ENCODE measurements at places on chromosomes 12 and 14.
A peak's percentile ranks its signal among the peaks of the same experiment; 100 is the strongest.

- DNase-seq, result no peak
These were observed 58.3 kb downstream of the PRIMA1 start for GRCh38 chr14:93729993-93730392.

DNA sequence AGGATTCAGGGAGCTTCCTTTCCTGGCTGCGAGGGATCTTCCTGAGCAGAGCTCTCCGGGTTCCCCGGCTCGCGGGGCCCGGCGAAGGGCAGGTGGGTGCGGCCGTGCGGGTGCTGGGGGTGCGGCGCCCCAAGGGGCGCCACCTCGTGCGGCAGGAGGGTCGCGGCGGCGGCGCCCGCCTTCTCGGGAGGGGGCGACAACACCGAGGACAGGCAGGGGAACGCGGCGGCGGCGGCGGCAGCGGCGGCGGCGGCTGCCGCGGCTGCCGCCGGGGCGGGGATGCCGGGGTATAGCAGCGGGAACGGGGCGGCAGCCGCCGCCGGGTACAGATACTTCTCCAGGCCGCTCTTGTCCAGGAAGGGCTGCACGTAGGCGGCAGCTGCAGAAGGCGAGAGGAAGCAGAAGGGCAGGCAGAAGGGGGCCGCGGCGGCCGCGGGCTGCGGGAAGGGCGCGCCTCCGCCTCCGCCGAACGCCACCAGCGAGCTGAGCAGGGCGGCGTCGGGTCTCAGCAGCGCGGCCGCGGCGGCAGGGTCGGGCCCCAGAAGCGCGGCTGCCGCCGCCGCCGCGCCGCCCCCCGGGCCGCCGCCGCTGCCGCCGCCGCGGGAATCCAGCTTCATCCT is 2.7 kb downstream of the BHLHE41 start:
- no peak for DNase-seq

- DNase-seq, result no peak
These were observed 10.6 kb downstream of the HECTD1 start for GRCh38 chr14:31196839-31197492.

- peak; percentile 10 for DNase-seq
These were observed 9.8 kb downstream of the CCER1 start for GRCh38 chr12:90945070-90945649.

DNA sequence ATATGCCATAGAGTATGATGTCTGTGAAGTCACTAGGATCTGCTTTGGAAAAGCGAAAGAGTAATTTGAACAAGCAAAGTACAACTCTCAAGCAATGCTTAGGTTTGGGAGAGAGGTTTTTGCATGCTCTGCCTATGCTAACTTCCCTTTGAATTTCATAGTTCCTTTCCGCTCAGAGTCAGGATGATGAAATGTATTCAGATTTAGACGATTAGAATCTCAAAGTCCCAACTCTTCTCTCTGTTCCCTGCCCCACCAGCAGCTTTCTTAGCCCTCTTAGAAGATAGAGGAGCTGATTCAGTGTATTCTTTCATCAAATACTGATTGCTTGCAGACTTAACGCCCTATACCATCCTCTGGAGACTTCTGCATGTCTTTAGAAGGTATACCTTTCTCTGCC is 11.5 kb downstream of the RAB5B start:
- no peak for DNase-seq

GRCh38 chr14:58774531-58774930 is 136.8 kb downstream of the DACT1 start:
- no peak for DNase-seq

DNA sequence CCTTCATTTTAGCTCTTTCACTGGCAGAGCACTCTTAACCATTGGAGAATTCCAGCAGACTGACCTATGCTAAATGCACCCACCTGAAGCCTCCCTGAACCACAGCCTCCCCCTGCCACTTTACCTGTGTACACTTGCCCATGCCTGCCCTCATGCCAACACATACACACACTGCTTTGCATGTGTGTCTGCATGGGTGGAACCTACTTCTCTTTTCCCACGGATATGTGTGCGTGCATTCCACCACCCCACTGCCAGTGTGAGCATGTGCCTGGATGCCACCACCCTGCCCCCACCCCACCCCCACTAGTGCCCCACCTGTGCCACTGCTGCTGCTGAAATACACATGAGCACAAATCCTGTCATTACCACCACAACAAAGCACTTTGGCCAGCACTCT is 49.5 kb upstream of the EEA1 start:
- no peak for DNase-seq

GRCh38 chr12:31967539-31967938 is 8.3 kb downstream of the RESF1 start:
- DNase-seq, result no peak

DNA sequence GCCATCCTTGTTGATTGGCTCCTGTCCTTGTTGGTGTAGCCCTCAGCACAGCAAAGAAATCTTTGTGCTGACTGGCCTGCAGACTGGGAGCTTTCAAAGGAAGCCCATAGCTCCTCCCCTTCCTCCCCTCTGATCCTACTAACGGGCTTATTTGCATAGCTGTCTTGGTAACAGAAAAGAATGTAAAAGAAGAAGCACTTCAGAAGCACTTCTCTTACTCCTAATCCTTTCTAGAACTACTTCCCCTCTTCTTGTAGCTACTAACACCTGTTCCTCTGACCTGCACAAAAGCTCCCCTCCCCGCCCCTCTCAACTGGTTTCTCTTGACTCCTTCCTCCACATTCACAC is 14.3 kb upstream of the RIC8B start:
- no peak for DNase-seq

DNA sequence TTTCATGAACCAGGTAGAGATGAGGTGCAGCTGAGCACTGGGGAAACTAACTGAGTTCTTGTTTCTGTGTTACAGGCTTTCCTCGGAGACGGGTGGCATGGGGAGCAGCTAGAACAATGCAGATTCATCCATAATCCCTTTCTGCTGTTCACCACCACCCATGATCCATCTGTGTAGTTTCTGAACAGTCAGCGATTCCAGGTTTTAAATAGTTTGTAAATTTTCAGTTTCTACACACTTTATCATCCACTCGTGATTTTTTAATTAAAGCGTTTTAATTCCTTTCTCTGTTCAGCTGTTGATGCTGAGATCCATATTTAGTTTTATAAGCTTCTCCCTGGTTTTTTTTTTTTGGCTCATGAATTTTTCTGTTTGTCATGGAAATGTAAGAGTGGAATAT is 19.9 kb downstream of the MAP3K12 start:
- no peak for DNase-seq

- no peak for DNase-seq
These were observed 24.5 kb downstream of the PRKAB1 start for GRCh38 chr12:119692410-119692809.

DNA sequence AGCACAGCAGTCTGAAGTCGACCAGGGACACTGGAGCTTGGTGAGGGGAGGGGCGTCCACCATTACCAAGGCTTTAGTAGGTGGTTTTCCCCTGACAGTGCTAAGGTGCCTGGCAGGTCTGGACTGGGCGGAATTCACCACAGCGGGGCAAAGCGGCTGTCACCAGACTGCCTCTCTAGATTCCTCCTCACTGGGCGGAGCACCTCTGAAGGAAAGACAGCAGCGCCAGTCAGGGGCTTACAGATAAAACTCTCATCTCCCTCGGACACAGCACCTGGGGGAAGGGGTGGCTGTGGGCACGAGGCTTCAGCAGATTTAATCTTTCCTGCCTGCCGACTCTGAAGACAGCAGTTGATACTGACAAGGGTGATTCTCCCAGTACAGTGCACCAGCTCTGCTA is 39.1 kb downstream of the DDHD1 start:
- DNase-seq, result no peak

DNA sequence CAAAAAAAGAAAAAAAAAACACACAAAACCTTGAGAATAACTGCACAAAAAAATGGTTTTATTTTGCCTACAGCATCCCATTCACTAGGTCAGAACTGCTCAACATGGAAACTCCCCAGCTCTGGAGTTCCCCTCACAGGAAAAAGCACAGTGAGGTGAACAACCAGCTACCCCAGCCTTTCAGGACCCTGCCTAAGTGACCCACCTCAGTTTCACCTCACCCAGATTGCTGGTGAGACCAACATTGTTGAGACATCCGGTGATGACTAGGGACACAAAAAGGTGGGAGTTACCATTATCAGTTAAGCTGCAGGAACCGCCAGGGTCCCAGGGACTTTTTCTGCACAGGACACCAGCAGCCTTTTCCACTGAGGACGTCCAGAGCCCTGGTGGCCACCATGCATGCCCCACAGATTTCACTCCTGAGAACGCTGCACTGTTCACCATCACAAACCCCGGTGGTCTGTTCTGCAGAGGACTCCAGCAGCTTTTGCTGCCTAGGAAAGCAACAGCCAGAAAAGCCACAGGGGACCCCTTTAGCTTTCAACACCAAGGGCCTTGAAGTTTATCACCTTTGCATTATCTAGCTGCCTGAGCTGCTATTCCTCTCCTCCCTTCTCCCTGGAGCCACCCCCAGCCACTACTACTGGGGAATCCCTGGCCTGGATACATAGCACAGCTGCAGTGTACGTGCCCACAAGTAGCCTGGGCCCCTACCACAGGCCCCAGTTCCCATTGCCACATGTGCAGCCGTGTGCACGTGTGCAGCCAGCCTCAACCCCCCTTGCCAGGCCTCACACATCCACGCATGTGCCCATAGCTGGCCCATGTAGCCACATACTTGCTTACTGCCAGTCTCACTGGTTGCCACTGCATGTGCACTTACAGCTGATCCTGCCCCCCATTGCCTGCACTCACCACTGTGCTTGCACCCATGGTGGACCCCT is 62.5 kb upstream of the FAR2 start:
- DNase-seq, result no peak

DNA sequence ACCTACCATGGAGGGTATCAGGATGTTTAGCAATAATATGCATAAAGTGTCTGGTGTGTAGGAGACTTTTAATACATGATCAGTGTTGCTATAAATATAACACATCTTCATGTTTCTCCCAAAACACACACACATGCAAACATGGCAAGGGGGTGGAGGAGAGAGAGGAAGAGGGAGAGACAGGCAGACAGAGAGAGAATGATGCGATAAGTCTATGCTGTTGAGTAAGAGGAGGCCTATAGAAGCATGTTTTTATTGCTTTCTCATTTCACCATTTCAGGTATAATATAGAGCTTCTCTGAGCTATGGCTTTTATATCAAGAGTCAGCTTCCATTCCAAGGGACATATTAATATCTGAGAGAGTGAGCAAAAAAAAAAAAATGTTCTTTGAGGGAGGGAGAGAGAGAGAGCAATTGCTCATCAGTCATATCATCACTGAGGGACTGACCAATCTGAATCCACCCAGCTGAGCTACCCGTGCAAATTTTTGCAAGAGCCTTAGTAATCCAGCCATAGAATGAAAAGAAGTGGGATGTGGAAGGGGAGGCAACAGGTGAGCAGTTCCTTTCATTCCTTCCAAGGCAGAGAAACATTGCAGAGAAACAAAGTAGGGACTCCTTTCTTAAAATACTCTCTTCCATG is 54.8 kb upstream of the RASSF8 start:
- DNase-seq, result no peak

GRCh38 chr12:83161456-83161855 is 474.8 kb downstream of the TMTC2 start:
- DNase-seq, result no peak

- no peak for DNase-seq
These were observed 88.1 kb upstream of the TMEM263 start for GRCh38 chr12:106867651-106868050.

DNA sequence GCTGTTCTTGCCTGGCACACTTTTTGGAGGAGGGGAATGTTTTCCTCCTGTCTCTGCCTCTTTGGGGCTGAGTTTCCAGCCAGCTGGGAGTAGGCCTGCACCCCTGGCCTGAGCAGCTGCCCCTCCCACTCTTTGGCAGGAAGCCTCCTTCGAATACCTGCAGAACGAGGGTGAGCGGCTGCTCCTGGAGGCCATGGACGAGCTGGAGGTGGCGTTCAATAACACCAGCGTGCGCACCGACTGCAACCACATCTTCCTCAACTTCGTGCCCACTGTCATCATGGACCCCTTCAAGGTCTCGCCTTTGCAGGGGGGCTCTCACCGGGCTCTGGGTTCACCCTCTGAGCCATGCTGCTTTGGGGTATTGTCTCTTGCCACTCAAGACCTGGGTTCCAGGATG is 69.4 kb downstream of the FOXN4 start:
- DNase-seq, result no peak

DNA sequence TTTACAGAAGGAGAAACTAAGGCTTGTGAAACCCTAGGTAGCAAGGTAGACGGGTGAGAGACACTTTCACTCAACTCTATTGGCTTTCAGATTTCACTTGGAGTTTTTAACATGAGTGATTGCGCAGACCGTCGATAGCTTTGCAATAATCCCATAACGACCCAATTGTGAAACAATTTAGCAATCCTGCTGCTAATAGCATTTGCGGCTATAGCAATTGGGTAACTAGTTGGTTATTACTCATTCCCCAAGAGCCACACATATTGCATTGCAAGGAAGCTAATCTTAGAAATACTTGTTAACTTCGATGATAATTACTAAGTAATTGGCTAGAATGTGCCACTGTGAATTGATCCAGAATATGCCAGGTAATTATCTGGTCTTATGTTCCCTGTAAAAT is 159.9 kb upstream of the NOS1 start:
- DNase-seq, result no peak

- no peak for DNase-seq
These were observed 13.2 kb upstream of the ARF6 start for GRCh38 chr14:49879646-49880204.

- DNase-seq, result no peak
These were observed 342.6 kb upstream of the NAV3 start for GRCh38 chr12:77488041-77488620.

DNA sequence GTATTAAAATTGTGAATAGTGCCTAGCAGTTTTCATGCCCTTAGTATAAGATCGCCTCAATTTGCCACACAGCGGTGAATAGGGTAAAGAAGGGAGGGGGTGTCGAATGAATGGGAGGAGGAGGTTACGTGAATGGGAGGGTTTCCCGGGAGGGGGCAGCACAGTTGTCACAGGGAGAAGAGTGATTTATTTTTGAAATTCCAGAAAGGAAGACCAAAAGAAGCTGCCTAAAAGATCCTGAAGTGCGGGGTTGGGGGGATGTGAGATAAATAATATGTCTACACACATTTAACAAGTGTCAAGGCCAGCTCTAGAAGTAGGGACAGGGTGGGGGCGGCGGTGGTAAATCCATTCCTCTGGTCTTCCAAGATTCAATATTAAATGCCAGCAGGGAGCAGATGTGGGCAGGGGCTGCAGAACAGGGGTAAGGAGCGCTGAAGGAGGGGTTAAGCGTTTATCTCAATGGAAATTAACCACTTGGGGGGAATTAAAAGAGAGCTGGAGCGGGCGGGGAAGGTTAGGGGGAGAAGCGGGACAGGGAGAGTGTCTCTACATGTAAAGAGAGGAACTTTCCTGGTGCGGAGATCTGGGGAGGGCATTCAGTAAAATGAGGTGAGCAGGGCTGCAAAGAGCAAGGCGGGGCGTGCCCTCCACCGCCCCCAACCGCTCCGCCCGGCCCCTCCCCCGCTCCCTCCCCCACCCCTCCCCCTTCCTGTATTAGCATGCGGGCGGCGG is 867 bp downstream of the C12orf42 start:
- DNase-seq, result peak; percentile 47

DNA sequence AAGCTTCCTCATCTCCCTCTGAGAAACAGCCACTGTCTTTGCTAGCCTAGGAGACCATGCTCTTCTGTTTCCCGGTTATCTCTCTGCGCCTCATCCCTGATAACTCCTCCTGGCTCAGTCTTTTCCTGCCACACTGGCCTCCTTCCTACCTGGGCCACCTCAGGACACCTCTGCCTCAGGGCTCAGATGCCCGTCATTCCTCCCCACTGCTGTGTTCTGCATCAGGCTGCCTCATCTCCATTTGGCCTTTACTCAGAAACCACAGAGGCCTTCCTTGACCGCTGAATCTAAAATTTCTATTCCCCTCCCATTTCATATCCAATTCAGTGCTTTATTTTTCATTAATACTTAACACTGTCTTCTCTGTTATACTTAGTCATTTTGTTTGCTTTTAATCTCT is 311.0 kb upstream of the RGS6 start:
- DNase-seq, result no peak
